ENCODE measurements at places on chromosomes 5 and 9.

DNA sequence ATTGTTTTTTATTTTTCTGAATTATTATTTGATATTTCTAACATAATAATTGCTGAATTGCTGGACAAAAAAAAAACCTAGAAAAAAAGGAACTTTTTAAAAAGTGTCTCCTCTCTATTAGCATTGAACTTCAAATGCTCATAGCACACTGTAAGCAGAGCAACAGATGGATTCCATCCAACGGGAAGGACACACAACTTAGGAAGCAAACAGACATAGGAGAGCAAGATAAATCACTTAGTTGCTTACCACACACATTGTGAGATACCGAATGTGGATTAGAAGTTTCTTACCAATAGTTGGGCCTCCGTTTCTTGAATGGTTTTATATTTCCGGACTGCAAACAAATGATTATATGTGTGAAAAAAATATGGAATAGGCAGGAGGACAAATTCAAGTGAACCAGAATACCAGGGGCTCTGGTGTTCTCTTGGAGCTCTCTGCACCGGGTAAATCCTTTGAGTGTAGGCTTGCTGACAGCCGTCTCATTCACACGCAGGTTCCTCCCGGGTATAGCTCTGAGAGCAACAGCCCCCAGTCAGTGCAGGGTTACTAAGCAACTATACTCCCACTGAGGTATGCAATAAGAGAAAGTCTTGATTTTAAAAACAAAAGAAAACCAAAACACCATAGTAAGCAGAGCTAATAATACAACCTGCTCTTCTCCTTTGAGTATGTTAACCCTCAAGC lies 217.6 kb downstream of the TMEM167A start:
- DNase-seq = no peak

- DNase-seq = no peak
Measured at GRCh38 chr9:124285903-124286291, 28.1 kb downstream of the NEK6 start.

- DNase-seq = no peak
Measured at GRCh38 chr5:1737790-1738405, 61.7 kb downstream of the MRPL36 start.

DNA sequence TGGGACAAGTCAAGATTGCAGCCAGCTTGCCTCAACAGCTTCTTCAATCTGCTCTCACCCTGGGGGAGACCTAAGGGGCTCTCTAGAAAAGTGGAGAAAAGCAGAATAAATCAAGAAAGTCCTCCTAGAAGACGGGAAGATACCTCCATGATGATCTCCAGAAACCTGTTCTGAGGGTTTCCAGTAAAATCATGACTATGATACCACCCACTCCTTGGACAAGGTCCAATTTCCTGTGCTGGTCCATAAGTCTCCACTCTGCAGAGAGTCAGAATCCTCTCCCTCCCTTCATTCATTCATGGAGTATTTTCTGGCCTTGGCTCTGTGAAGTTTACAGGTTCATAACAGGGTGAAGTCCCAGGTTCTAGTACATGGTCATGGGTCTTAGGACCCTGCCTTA lies 168.6 kb downstream of the SLC12A2 start:
- DNase-seq = no peak

DNA sequence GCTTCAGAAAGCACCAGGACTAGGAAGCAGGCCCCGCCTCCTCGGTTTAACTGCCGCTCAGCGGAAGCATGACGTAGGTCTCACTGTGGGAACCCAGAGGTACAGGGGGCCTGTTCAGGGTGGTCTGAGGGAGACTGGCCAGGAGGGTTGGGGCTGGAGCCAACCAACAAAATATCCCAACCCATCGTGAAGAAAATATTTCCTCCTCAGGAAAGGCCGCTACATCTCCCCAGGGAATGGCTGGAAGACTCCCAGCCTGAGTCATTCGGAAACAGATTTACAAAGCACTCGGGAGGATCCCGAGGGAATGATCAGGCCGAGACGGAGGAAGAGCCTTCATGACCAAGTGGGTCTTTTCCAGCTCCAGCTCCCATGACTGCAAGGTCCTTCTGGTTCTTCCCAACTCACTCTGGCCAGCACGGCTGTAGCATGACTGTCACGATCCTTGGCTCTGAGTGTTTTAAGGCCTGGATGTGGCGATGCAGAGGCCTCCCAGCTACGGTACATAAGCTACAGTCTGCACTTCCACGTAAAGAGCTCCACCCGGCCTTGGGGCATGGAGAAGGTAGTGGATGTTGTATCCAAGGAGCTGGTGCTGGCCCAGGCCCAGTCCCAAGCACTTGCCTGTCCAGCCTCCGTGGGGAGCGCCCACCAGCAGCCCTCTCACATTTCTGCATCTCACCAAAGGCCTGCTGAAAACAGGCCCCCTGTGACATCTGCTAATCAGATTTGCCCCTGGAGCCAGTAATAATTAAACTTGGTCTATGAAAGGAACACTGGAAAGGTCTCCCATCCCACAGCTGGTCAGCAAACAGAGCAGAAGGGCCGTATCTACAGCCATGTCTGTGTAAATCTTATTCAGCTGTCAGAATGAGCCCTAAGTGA lies 100.6 kb downstream of the LHFPL2 start:
- DNase-seq = no peak

Data from NCI-H1436 treated with DMSO at 0.1 percent for 48 hours (cell line).